ENCODE measurements at places on chromosomes 6 and 20. TPM values are rescaled to one million over a fixed set of nuclear protein-coding genes. Genes with fewer than 3 reads are reported as not detected.

Gene CTCFL
- not detected for total RNA-seq

GRCh38 chr6:166667796-166668610, 41.0 kb upstream of the RPS6KA2 start:
- DNase-seq: no peak

- no peak for DNase-seq
Observed at GRCh38 chr6:116011520-116011919, 49.2 kb downstream of the FRK start.

Gene C20orf204
- 1.9 TPM for total RNA-seq

DNA sequence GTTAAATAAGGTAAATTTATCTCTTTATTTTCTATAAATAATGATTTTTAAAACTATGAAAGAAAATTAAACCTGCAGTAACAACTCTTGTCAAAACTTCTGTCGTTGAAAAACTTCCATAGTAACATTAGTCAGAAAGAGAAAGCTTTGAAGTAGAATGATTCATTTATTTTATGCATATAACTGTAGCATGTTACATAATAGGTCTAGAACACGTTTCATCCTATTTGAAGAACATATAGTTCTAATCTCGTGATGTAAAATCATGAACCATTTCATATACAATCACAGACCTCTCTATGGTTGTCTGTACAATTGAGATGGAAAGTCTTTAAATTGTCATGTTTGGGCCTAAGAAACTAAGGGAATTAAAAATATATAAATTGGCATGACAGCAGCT, 61.3 kb upstream of the MYLIP start:
- no peak for DNase-seq

Gene MOXD1
- total RNA-seq: 39.1 TPM
